ELR (cell line): ENCODE measurements at places on chromosomes 5 and 9.
A peak's percentile ranks its signal among the peaks of the same experiment; 100 is the strongest.

- DNase-seq, result peak; percentile 88
Observed at GRCh38 chr5:151742870-151743294, 15.5 kb downstream of the ATOX1 start.

DNA sequence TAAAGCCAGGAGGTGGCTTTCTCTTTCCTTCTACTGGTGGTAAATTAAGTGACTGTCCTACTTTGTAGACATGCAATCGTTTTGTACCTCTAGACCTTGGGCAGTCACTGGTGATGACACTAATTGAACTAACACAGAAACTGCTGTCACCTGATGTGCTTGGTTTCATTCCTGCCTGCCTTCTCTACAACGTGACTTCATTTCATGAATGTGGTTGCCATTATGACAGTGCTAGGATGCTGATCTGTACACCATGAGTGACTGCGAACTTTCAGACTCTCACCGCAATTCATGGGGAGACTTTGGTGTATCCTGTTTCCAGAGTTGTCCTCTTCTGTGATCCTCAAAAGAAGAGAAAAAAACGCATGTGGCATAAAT lies 47.5 kb downstream of the UBE2QL1 start:
- no peak for DNase-seq

DNA sequence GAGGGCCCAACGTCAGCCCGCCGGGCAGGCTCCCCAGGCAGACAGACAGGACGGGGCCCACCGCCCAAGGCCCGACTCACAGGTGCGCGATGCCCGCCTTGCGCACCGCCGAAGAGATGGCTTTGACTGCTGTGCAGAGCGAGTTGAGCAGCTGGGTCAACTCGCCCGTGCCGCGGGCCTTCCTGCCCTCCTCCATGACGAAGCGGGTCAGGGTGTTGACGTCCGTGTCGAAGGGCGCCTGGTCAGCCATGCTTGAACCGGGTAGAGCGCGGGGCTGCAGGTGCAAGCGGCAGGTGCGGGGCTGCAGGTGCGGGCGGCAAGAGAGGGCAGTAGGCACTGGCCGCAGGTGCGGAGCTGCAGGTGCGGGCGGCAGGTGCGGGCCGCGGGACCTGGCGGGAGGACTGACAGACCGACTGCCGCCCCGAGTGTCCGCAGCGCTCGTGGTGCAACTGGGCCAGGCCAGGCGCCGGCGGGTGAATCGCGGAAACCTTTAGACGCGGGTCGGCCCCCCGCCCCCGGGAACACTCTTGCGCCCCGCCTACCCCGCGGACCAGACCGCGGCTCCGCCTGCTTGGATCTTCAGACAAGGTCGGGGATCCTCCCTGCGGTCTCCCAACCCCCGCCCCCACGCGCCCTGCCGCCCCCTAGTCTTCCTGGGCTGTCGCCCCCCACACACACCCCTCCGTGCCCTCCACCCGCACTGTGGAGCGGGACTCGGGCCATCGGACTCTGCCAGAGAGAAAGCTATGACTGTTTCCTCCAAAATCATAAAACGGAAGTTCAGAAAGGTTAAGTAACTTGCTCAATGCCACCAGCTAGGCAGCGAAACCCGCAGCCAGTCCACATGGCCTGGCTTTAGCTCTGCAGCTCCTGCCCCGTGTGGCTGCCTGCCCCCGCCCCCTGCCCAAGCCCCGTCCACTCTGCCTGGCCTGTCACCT lies at the start of gene FBP1:
Gene FBP1 (minus strand): TSS at position 458 of the 938 bp plus-strand sequence. CDS start 208 bp downstream, at position 250.
- DNase-seq, result no peak

GRCh38 chr5:169554251-169554650 lies 29.3 kb upstream of the SPDL1 start:
- DNase-seq, result no peak

- DNase-seq, result no peak
Observed at GRCh38 chr9:21988056-21988990, 5.9 kb downstream of the CDKN2A start.

DNA sequence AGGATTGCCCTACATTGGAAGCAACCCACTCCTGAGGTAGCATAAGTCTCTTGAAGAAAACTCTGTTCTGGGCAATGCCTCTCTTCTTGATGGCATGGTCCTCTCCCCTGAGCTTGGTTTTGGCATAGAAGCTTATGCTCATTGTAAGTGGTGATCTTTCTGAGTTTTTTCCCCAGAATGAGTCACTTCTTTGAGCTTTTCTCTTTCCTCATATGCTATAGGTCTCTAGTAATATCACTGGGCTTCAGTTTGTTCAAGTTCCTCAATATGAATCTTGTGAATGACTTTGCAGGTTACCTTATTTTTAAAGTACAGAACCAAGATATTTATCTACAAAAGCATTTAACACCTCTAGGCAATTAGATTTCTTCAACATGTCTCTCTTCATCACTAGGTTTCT lies 76.5 kb upstream of the ATG10 start:
- no peak for DNase-seq

DNA sequence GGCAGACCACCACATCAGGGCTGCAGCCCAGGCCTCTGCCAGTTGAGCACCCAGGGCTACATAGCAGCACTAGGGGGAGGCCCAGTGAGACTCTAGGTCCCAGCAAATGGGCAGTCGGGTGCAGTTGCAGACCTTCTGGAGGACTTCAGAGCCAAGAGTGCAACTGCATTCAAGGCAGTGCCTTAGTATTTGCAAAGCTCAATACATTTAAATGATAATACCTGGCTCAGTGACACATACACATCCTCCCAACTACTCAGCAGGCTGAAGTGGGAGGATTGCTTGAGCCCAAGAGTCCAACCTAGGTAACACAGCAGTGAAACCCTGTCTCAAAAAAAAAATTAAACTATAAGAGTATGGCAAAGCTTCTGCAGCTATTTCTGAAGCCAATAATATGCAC lies 38.6 kb upstream of the TMOD1 start:
- DNase-seq, result no peak

DNA sequence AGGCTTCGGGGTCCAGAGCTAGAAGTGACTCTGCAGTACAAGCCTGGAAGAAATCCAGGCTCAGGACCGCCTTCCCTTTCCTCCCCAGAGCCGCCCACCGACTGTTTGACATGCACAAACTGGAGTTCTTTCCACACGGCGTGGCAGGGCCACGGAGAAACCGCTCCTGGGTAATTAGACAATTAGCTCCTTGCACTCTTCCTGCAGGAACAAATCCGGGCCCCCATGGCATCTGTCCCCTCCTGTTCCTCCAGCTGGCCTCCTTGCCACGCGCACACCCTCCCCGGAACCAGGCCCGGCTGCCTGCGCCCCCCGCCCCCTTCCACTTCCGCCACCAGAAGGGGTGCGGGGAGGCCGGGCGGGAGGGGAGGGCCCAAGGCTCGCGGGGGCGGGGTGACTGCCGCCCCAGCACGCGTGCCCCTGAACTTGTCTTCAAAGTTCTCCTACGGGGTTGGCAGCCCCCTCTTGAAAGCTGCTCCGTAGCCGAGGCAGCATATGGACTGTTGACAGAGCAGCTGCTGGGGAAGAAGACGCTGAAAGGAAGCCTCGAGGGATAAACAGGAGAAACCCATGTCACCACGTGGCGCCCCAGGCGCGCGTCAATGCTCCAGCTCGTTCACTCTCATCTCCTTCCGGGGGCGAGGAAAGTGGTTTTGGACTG lies 74.3 kb downstream of the SEC61B start:
- no peak for DNase-seq

DNA sequence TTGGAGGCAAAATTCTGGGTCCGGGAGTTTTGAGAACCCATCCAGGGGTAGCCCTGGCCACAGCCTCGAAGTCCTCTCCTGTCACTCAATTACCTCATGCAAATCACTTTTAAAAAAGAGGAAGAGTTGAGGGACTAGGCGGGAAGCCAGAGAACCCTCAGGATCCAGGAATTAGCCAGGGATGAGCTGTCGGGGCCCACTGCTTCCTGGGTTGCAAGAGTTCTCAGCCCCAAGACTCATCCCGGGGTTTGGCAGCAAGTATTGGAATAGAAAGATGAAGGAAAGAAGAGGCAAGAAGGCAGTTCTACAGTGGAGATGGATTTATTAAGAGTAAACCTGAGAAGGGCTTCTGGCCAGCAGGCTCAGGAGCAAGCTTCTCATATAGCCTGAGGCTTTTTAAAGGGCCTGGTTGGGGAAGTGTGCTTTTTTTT lies 25.6 kb downstream of the C9orf50 start:
- DNase-seq, result peak; percentile 74

GRCh38 chr9:113589890-113590289 lies 126.4 kb downstream of the RGS3 start:
- peak; percentile 73 for DNase-seq

DNA sequence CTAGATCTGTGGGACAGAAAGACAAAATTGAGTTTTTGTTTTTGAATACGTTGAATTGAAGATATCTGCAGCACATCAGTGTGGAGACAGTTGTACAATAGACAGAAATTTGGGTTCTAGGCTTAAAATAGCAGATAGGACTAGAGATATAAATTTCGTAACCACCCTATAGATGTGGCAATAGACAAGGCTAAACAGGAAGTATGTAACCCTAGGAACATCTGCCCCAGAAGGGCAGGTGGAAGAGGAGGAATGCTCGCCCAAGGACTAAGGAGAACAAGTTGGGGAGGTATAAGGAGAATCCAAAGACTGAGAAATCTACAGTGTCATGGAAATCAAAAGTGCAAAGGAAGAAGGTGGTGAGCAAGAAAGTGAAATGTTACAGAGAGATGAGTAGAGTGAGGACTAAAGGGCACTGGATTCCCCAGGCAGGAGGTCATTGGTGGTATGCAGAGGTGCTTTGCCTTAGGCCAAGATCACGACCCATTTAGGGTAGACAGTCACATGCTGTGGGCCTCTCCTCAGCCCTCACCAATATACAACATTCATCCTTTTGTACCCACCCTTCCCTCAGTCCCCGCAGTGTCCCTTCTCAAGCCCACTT lies 109.1 kb upstream of the ELL2 start:
- DNase-seq, result no peak

GRCh38 chr5:10441992-10442435 lies 335 bp downstream of the ROPN1L start:
- peak; percentile 65 for DNase-seq
